ENCODE measurements at places on chromosomes 12 and 14.

- no peak for DNase-seq
These were observed 3.3 kb downstream of the ETNK1 start for GRCh38 chr12:22628228-22628627.

- DNase-seq = no peak
These were observed 22.2 kb upstream of the PLEKHG6 start for GRCh38 chr12:6288235-6288634.

GRCh38 chr12:101859664-101860607 lies 17.4 kb upstream of the DRAM1 start:
- DNase-seq = no peak

- DNase-seq = no peak
These were observed 165.4 kb upstream of the PLEKHG7 start for GRCh38 chr12:92537290-92537960.

DNA sequence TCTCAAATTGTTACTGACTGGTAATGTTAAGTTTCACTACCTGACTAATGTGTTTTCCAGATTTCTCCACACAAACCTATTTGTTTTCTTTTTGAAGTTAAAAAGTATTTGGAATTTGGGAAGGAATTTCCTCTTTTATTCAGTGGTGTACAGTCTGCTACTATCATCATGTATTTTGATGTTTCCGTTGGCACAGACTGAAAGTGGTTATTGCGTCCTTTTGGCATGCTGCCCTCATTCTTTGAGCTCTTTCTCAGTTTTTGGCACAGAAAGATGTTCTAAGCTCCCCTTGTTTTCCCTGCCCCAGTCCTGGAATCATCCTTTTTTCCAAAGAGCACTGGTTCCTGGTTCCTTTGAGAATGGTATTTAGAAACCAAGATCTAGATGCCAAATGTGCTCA lies 31.4 kb upstream of the RTRAF start:
- no peak for DNase-seq

DNA sequence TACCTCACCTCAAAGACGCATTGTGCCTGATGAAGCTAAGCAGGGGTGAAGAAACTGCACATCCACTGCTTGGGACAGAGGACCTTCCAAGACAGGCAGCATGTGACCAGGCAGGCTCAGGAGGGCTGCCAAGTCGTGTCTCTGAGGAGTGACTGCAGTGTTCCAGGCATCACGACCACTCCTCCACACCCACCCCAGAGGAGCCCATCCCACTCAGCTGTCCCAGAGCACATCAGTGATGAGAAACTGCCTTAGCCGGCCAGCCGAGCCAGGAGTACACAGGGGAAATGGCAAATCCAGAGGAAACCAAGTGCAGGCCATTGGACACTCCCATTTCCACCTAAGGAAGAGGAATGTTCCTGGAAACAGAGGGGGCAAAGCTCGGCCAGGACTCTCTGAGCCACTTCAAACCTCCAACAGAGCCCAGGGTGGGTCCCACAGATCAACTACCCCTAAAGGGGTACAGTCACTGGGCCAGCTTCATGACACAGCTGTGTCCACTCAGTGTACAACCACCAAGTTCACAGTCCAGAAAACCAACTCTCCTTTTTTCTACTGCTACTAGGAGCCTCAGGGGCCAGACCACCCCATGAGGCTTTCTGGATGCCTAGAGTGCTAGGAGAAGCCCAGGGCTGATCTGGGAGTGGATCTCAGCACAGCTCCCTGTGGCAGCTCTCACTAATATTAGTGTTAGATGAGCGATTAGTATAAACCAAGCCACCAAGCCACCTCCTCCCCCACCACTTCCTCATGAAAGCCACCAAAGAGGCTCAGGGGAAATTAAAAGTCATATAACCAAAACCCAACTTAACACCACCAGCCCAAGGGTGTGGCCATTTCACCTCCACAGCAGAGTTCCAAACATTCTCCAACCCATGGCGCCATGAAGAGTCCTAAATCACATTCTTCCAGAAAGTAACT lies 15.4 kb downstream of the PXN start:
- DNase-seq = no peak

DNA sequence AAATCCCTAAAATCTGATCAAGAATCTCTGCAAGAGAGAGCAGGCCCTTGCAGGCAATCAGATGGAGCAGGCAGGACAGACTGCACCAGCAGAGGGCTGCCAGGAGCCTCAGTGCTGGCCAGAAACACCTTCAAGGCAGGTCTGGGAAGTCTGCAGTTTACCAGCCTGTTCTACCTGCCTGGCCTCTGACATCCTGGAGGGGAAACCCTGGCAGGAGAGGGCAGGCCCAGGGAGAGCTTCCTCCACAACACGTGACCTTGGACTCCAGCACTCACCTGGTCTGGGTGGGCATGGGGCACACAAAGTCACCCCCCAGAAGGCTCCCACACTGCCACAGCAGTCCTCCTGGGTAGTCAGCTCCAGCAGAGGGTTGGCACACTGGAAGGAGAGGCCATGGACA lies 56.0 kb downstream of the ISCA2 start:
- no peak for DNase-seq

- no peak for DNase-seq
These were observed 117.9 kb upstream of the PZP start for GRCh38 chr12:9326085-9326484.

Data from amygdala (tissue), 56 donors.